ENCODE measurements at places on chromosomes 4 and X.

DNA sequence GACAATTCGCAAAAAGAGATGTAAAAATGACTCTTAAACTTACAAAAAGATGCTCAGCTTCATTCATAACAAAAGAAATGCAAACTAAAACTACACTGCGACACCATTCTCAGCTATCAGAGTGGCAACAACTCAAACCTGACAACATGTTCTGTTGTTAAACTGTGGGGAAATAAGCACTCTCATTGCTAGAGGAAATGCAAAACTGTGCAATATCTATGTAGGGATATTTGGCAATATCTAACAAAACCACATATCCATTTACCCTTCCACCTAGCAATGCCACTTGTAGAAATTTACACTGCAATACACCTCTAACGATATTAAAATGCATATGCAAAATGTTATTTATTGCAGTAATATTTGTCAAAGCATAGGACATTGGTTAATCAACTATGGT lies 78.3 kb upstream of the EGFL6 start:
- no peak for DNase-seq

GRCh38 chrX:111337067-111337637 lies 66.9 kb upstream of the CAPN6 start:
- DNase-seq, result no peak

GRCh38 chr4:145061318-145061920 lies 36.6 kb downstream of the ANAPC10 start:
- no peak for DNase-seq

- DNase-seq, result peak; percentile 13
Measured at GRCh38 chr4:76251441-76252270, at the start of gene FAM47E. Gene FAM47E (plus strand): TSS chr4:76251721. CDS start chr4:76251747, 26 bp downstream.

- no peak for DNase-seq
Measured at GRCh38 chr4:78766650-78767049, 9.5 kb upstream of the BMP2K start.

DNA sequence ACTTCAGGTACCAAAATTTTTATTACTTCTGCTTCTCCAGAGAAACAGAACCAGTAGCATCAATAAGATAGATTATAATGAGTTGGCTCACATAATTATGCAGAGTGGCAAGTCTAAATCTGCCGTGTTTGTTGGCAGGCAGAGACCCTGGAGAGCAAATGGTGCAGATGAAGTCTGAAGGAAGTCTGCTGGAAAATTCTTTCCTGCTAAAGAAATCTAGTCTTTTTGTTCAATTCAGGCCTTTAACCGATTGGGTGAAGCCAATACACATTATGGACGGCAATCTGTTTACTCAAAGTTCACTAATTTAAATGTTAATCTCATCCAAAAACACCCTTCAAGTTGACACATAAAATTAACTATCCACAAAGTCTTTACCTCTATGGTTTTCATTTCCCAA lies 156.0 kb downstream of the TBX22 start:
- DNase-seq, result no peak

DNA sequence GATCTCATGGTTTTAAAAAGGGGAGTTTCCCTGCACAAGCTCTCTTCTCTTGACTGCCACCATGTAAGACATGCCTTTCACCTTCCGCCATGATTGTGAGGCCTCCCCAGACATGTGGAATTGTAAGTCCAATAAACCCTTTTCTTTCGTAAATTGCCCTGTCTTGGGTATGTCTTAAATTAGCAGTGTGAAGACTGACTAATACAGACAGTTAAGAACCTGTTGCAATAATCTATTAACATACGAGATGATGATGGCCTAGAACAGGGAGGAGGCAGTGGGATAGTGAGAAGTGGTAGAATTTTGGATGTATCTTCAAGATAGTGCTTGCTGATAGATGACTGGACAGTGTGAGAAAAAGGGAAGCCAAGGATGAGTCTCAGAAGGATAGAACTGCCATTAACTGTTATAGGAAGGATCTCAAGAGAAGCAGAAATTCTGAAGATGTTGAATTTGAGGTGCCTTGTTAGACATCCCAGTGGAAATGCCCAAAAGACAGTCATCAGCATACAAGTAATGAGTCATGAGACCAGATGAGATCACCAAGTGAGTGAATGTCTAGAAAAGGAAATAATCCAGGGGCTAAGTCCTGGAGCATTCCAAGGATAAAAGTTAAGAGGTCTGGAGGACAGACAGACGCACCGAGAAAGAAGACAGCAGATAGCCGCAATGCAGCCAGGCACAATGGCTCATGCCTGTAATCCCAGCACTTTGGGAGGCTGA lies 38.8 kb upstream of the UGDH start:
- no peak for DNase-seq

GRCh38 chr4:54556587-54556986 lies 101.2 kb upstream of the KIT start:
- DNase-seq, result no peak

GRCh38 chr4:110250023-110250387 lies 51.6 kb upstream of the ELOVL6 start:
- DNase-seq, result no peak

DNA sequence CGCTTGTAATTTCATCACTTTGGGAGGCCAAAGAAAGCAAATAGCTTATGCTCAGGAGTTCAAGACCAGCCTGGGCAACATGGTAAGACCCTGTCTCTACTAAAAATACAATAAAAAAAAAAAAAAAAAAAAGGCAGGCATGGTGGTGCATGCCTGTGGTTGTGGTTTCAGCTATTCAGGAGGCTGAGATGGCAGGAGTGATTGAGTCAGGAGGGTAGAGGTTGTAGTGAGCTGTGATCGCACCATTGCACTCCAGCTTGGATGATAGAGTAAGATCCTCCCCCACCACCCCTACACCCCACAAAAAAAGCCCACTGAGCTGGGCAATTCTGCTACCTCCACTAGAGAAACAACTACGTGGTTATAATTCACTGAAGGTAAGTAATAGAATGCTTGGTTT lies 118.8 kb upstream of the PCDH18 start:
- no peak for DNase-seq

DNA sequence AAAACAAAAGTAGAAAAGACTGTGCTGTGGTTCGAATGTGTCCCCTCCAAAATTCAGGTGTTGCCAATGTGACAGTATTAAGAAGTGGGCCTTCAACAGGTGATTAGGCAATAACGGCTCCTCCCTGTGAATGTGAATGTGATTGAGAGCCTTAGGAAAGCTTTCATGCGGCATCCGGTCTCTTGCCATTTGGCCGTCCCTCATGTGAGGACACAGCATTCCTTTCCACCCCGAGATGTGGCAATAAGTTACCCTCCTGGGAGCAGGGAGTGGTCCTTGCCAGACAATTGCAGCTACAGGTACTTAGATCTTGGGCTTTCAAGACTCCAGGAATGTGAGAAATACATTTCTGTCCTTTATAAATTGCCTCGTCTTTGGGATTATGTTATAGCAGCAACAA lies 129.3 kb downstream of the CPEB2 start:
- no peak for DNase-seq

DNA sequence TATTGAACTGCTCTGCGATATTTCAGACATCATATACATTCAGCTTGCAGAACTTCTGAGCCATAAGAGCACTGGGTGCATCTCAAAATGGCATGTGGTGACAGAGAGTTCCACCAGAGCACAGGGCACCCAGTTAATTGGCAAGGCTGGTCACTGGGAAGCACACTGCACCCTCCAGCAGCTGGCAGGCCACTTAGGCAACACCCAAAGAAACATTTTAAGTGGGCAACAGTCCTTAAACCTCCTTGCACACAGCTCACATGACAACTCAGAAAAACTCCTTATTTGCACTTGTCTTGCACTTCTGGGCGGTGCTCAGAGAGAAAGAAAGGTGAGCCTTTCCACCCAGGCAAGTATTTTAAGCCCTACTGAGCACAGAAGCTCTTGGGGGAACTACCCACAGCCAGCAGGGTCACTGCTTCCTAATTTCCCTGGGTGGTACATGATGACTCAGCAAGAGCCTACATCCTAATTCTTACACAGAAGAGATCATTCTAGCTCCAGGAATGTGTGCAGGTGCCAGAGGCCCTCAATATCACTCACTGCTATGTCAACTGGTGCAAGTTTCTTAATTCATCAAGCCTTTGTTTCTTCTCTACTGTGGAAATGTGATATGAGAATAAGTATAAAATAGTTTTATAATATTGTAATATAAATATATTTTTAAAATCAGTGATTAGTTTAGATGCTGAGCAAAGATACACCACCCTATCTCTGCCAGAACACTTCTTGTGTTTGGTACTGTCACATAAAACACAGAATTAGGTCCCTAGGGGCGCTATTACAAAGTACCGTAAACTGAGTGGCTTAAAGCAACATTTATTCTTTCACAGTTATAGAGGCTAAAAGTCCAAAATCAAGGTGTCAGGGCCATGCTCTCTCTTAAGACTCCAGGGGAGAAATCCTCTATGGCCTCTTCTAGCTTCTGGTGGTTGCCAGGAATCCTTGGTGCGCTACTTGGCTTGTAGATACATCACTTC lies 155.1 kb upstream of the PPARGC1A start:
- DNase-seq, result no peak

DNA sequence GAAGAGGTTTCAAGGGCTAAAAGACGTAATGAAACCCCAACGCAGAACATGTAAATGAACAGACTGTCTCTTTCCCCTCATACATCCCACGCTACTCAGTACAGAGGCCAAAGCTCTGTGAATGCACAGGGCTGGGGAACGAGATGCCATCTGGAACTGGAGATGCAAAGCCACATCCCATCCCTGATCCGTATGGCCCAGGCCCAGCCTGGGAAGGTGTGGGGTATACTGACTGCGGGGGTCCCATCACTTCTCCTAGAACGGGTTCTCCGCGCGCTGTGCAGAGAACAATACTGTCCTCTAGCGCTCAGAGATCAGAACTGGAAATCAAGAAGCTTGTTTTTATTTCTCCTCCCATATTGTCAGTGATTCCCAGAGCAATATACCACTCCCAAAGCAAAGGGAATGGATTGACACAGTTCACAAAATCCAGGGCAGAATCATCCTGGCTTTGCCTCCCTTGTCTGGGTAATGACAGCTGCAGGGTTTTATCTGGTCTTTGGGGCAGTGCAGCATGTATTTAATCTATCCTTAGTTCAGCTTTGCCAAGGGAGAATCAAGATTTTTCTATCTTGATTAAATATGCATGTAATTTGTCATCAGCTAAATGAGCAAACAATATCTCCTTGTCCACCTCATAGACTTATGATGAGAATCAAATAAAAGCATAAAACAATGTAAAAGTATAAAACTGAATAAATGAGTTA lies 47.3 kb upstream of the TLR3 start:
- DNase-seq, result no peak

DNA sequence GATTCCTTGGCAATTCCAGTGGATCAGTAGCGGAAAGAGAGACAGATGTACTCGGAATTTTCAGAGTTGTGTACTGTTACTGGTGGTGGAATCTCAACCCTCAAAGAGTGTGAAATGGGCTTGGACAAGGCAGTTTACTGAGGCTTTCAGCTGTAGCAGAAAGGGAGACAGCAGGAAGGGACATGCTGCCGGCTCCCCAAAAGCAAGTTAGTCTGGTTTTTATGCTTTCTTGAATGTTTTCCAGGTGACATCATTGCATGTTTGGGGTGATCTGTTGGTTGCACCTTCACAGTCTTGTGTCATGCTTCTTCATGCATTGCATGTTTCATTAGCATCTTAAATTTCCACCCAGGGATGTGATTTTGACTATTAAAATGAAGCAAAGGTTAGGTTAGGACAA lies 1282.2 kb downstream of the ADGRL3 start:
- DNase-seq, result no peak

DNA sequence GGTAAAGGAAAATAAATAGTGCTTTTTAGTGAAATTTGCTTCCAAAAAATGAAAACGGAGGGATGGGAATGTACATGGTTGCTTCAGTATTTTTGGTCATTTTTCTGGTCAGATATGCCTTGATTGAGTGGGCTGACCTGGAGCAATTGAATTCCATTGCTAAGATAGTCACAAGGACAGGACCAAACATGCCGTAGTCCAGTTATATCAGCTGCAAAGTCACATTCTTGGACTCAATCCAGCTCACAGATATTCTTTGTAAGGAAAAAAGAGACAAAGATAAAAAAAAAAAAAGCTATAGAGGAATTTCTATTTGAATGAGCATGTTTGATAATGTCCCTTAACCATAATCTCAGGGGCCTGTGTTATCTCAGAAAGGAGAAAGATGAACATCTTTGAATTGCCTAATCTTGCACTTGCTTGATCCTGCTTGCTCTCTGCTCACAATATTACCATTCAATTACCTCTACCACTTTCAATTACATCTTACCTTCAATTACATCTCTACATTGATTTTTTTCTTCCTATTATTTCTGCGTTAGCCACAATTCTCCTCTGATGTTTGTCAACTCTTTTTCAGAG lies 75.4 kb upstream of the PACRGL start:
- no peak for DNase-seq

GRCh38 chrX:8043121-8043520 lies 115.9 kb upstream of the PNPLA4 start:
- no peak for DNase-seq

- no peak for DNase-seq
Measured at GRCh38 chr4:53863158-53863557, 201.2 kb downstream of the CHIC2 start.

- DNase-seq, result no peak
Measured at GRCh38 chr4:26985873-26986272, 125.2 kb downstream of the STIM2 start.

DNA sequence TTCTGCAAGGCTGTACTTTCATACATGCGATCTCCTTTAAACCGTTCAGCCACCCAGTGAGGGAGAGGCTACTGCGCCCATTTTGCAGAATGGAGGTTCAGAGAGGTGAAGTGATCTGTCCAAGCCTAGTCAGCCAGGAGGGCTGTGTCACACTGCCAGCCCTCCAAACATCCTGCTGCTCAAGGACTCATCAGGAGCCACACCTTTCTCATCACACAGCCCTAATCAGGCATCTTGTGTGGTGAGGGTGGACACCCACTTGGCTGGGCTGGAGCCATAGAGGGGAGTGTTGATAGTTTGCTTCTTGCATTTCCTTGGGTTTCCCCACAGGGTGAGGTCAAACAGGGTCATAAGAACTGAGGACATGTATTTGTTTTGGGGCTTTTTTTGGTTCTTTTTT lies 5.4 kb upstream of the CXCR3 start:
- no peak for DNase-seq

DNA sequence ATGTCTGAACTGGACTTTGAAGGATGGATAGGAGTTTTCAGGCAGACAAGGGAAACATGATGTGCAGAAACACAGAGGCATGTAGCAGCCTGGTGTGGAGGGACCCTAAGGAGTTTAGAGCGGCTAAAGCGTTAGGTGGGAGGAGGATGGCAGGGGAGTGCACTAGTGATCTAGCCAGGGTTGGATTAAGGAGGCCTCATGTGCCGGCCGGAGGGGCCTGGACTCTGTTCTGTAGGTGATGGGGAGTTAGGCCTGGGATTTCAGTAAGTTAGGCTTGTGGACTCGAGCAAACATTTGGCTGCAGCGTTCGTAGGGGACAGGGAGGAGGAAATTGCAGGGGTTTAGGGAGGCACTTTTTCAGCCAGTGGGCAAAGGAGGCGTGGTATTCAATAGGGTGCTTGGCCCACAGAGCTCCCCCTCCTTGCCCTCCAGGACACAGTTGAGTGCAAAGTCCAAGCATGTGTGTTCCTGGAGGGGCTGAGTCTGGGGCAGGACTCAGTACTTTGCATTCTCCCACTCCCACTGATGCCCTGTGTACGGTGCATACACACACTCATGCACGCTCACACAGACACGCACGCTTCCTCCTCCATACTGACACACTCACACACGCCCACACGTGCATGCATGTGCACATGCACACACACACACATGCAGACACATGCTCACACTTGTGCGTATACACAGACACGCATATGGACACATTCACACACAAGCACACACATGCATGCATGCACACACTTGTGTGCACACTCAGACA lies 18.6 kb downstream of the PSAPL1 start:
- no peak for DNase-seq

- no peak for DNase-seq
Measured at GRCh38 chr4:55069248-55069647, 56.1 kb downstream of the KDR start.

Measured in stimulated activated CD4-positive, alpha-beta T cell treated with anti-CD3 and anti-CD28 coated beads, Interleukin-2, amount 100 ng/mL, for 48 hours (primary cell).